ENCODE measurements at places on chromosomes 5 and 9. TPM values are rescaled to one million over a fixed set of nuclear protein-coding genes. Genes with fewer than 3 reads are reported as not detected.

CEP120 gene
- 5.7 TPM for polyA plus RNA-seq

SPATA31A3 gene
- polyA plus RNA-seq, result not detected

TRIM36 gene
- polyA plus RNA-seq, result 1.3 TPM

MEGF10 gene
- polyA plus RNA-seq, result 1.7 TPM

SURF1 gene
- polyA plus RNA-seq, result 76.5 TPM

BRINP1 gene
- 0.64 TPM for polyA plus RNA-seq

DMGDH gene
- polyA plus RNA-seq, result 1.0 TPM

EGR1 gene
- polyA plus RNA-seq, result 434 TPM

GMCL2 gene
- polyA plus RNA-seq, result not detected

IFNB1 gene
- polyA plus RNA-seq, result not detected

TAF11L8 gene
- not detected for polyA plus RNA-seq

NUP155 gene
- polyA plus RNA-seq, result 9.1 TPM

CDH9 gene
- polyA plus RNA-seq, result 0.80 TPM

DRD1 gene
- 0.25 TPM for polyA plus RNA-seq

CDO1 gene
- polyA plus RNA-seq, result 8.4 TPM

PCDHGB2 gene
- not detected for polyA plus RNA-seq

ST6GALNAC4 gene
- polyA plus RNA-seq, result 14.3 TPM

RPS23 gene
- polyA plus RNA-seq, result 757 TPM

SPINK4 gene
- not detected for polyA plus RNA-seq

IL33 gene
- not detected for polyA plus RNA-seq

PAEP gene
- 1.8 TPM for polyA plus RNA-seq

PRLR gene
- polyA plus RNA-seq, result 24.7 TPM

SYK gene
- polyA plus RNA-seq, result 5.1 TPM
